Activated naive CD4-positive, alpha-beta T cell (primary cell): ENCODE measurements at places on chromosomes 5 and 9.

DNA sequence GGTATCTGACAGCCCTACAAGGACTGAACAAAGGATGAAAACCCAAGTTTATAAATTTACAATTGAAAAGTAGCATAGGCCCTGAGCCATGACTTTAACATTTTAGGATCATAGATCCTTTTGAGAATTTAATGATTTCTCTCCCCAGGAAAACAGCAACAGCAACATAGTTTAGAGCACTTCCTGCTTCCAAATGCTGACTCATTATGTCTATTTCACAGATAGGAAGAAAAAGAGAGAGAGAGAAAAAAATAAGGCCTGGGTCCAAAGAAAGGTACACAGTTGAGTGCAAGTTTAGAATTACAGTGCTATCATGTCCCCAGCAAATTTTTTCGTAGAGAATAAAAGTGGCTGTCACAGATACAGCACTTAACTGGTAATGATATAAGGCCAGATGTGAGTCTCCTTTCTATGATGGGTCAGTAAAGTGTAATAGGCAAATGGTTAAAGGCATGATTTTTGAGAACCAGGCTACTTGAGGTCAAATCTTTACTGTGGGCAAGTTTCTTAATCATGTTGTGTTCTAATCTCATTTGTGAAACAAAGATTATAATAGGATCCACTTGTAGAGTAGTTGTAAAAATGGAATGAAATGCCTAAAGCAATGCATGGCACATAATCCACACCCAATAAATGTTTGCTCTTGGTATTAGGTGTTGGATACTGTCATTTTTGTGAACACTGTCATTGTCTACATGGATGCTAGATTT, 12.3 kb upstream of the PPP2R2B start:
- no peak for DNase-seq

DNA sequence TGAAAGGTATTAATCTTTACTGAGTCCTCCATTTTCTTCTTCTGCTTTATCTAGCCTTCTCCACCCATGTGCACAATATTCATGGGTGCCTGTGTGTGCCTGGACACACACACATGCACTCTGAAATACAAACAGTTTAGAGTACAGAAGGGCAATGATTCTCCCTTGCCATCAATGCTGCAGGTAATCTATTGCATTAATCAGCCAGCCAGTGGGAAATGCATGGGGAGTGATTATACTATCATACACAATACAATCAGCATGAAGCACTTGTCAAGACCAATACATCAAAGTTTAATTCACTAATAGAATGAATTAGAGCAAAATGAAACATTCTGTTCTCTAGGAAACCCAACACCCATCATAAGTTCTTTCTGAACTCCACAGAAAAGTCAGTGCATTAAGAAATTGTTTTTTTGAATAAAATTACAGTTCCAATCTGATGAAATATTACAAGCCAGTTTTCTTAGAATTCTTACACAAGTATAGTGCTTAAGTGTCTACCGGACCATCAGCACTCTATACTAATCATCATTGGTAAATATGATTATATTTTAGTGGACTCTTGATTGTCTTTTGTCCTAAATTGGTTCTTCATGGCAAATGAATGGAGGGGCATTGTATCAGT, 172.2 kb downstream of the ZSWIM6 start:
- DNase-seq = no peak

DNA sequence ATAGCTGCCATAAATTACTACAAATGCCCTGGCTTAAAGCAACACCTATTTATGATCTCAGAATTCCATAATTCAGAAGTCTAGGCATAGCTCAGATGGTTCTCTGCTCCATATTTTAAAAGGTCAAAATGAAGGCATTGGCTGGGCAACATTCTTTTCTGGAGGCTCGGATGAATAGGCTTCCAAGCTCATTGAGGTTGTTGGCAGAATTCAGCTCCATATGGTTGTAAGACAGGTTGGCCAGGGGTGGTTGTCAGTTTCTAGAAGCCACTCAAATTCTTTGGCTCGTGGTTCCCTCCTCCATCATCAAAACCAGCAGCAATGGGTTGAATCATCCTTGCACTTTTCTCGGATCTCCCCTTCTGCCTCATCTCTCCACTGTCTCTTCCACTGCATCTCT, 49.4 kb downstream of the TGFBR1 start:
- DNase-seq = no peak

DNA sequence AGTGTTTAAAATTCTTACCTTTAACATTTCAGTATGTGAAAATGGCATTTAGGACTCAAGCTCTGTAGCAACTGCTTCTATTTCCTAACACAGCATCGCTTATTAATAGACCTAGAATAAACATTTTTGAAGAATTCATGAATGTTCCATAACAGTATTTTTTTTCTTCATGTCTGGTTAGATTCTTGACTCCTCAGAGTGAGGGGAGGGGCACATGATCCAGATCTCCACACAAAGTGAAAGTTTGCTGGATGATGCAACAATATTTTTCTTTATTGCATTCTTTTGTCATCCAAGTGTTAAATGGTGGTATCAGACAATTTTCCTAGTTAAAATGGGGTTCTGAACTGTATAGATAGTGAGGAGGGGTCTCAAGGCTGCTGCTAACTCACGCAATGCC, 130.8 kb upstream of the MAN2A1 start:
- DNase-seq = no peak

DNA sequence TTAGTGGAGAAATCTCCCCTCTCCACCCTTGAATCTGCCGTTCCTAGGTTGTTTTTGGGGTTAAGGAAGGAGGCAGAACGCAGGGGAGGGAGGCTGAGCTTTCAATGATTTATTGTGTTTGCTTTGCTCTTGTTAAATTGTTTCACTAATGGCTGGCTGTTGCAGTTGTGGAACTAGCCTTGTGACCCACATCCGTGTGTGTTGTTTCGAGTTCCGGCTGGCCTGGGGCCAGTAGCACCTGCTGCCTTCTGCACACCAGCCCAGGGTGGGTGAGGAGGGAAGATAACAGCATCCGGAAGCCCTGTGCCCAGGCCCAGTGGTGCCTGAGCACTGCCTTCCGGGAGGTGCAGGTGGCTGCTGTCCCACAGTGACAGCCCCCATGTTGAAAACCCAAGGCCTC, 3.6 kb downstream of the ERGIC1 start:
- peak; percentile 39 for DNase-seq

DNA sequence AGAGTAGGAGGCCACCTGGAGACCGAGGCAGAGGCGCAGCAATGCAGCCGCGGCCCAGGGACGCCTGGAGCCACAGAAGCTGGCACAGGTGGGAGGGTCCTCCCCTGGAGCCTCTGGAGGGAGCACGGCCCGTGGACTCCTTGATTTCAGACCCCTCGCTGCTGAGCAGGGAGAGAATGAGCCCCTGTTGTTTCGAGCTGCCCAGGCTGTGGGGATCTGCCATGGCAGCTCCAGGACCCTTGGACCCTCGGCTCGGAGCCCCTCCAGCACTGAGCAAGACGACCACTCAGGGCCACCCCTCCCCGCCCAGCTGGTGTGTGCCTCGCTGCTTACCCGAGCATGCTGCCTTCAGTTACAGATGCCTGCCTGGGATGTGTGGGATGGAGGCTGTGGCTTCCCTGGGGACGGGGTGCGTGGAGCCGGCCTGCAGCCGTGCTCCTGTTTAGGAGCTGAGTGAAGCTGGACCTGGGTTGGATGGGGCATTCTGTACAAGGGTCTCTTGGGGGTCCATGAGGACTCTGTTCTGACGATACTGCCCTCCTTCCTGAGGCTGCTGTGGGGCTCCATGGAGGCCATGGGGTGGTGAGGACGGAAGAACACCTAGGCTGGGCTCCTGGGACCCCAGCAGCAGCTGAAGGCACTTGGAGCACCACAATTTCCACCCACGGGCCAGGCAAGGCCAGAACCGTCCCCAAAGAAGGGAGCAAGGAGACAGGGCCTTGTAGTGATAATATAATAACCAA, 115.1 kb upstream of the LPCAT1 start:
- DNase-seq = no peak

GRCh38 chr5:59361454-59361853, 532.1 kb downstream of the PDE4D start:
- no peak for DNase-seq

- DNase-seq = no peak
These were observed 72.4 kb downstream of the FYB1 start for GRCh38 chr5:39146831-39147540.

DNA sequence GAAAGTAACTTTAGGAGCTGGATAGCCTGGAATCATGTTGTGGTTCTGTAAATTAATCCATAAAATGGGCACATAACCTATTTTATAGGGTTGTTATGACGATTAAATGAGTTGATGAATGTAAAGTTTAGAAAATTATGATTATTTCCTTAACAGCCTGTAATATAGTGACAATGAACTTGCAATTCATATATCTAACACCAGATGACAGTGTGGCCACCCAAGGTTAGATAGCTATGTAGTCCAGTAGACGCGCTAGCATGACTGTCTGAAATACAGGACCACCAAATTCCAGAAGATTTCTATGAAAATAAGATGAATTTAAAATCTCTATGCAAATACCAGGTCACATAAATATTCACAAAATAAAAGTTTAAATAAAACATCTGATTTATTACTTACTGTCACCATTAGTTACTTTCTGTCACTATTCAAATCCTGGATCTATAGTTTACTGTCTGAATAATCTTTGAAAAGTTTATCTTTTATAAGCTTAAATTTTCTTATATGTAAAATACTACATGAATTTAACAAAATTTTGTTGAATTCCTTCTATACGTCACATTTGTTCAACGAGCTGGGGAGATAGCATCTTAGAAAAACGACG, 26.1 kb upstream of the MACIR start:
- no peak for DNase-seq

- DNase-seq = no peak
These were observed 118.2 kb downstream of the HSD17B3 start for GRCh38 chr9:96183751-96184150.

DNA sequence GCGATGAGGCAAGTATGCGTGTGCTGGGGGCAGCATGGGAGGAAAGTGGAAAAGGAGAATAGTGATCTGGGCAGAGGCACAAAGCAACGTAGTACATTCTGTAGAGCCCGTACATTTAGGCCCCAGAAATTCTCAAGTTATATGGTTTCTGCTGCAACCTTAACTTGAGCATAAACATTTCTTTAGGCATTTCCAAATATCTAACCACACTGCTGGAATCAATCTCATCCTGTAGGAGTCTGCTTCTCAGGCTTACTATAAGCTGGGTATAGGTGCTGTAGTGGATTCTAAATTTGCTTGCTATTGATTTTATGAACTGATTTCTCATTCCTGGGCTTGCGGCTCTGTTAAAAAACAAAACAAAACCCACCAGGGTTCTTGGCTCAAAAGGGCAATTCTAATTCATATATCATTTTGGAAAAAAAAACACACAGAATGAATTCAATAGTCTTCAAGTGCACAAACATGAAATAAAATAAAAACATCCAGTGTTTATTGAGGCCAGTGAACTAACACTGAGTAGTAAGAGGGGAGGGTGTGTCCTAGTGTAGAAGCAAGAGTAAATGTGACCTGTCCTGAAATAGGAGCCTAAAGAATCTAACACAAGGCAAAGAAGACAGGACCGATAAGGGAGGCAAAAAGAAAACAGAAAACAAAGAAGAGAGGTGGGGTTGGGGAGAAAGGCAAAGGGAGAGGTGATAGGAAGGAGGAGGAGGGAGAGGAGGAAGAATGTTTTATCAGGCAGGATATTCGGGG, 145.5 kb upstream of the LHFPL2 start:
- DNase-seq = no peak

GRCh38 chr5:137269274-137269673, 229.9 kb downstream of the SPOCK1 start:
- no peak for DNase-seq
